Mucosa of descending colon (tissue), 3 donors: ENCODE measurements at places on chromosomes 1 and 21. TPM values are rescaled to one million over a fixed set of nuclear protein-coding genes. Genes with fewer than 3 reads are reported as not detected.
A peak's percentile ranks its signal among the peaks of the same experiment; 100 is the strongest.

DNA sequence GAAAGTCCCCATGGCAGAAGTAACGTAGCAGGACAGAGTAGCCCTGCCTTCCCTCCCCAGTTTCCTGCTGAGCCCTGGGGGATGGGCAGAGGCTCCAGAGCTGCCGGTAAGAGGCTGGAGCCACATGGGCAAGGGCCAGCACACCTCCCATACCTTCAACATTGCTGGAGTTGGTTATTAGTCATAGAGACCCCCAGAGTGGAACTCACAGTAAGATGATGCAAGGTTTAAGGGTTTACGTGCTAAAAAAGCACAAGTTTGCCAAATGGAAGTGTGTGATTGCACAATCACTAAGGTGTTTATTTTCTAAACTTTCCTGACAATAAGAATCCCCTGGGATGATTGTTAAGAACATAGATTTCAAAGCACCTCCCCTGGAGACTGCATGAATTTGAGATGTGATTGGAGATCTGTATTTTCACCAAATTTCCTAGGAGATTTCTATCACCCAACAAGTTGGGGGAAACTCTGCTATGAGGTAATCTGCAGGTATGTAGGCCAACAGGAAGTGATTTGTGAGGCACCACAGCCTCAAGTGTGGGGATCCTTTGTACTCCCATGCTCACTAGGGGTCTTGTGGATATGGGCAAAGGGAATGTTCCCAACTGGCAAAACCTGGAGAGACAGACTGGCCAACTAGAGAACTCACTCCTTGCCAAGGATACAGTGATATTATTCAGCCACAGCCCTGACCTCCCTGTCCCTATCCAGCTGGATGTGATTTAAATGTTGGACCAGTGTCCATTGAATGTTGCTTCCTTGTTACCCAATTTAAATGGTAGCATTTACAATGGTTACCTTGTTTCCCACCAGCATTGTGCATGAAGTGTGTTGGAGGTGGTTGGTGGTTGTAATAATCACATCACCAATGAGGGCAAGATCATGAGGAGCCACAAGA is 37.1 kb upstream of the CSF1 start:
- DNase-seq = no peak

DNA sequence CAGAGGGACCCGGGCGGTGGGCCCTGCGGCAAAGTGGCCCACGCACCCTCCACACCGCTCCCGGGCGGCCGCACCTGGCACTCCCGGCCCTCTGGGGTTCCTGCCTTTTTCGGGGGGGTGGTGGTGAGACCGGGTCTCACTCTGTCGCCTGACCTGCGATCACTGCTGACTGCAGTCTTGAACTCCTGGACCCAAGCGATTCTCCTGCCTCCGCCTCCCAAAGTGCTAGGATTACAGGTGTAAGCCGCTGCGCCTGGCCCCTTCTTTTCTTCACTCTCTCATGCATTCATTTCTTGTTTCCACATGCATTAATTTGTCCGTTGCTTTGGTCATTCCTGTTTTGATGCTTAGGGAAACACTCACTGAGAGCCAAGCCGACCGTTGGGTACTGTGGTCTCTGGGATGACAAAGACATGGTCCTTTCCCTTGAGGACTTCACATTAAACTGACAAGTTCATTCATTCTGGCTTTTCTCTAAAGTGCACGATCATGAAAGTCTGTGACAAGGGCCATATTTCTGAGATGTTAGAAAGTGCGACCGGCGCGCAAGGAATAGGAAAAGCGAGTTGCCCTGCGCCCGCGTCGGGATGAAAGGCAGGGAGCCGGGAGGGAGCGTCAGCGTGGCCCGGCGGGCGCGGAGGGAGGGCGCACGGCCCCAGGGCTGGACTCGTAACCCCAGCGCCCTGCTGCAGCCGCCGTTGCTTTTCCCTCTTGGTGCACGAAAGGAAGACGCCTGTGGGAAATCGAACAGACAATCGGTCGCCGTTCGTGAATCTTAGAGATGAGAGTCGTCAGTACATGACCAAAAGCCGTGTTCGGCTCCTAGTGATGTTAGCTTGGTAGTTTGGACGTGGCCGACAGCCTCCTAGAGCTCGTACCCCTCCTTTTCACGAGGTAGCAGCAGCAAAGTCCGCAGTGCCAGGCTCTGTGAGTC is 1.0 kb upstream of the MCOLN2 start:
- peak; percentile 53 for DNase-seq

The MYOG gene
- not detected for total RNA-seq

DNA sequence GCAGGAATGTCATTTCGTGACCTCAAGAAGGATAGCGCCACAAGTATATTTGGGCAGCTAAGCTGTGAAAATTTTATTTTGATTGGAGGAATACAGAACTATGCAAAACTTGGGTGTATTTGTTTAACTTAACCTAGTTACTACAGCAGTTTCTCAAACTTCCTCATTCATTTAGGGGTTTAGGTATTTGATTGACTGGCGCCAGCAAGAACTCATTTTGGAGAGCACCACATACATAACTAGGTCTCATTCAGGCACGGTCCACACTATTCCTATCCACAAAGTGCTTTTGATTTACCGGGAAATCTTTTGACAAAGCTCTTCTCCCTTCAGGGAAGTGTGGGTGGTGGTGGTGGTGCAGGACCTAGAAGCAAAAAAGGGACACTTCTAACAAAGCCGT is 155.1 kb upstream of the NRIP1 start:
- DNase-seq = no peak

The FAM3B gene
- 2.3 TPM for total RNA-seq

The LMOD1 gene
- 442 TPM for total RNA-seq

DNA sequence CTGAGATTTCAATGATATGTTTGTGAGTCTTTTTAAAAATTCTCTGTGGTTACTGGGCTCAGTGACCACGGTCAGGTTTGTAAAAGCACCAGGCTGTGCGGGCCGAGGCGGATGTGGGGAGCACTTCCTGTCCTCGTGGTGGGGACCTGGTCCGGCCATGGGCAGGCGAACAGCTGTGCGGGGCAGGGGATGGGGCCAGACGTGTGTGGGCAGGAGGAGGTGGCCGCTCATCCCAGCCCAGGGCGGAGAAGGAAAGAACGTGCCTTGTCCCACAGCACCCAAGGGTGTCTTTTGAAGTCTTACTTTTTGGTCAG is 5.2 kb upstream of the OXCT2 start:
- DNase-seq = peak; percentile 25

GRCh38 chr1:41718497-41718896 is 200.2 kb downstream of the HIVEP3 start:
- no peak for DNase-seq

DNA sequence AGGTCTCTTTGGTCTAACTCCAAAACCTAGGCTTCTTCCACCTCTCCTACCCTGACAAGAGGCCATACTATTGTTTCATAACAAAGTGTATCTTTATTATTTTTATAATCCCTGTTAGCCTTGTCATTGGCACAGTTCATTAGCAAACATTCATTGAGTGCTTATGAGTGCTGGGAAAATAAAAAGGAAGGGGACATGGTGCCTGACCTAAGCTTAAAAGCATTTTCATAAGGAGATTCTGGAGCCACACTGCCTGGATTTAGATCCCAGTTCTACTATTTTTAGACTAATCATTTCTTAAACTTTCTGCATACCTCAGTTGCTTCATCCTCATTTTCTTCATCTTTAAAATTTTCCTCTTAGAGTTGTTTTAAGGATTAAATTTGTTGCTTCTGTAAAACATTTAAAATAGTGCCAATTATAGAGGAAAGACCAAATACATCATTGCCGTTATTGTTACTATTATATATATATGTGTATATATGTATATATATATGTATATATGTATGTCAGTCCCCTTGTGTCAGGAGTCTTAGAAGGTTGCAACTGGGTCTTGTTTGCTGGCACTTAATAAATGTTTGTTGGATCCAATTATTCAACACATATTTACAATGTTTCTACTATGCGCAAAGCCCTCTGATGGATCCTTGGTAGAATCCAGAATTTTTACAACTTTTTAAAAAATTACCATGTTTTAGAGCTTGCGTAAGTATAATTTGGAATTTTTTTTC is 250.9 kb upstream of the SGIP1 start:
- no peak for DNase-seq

- DNase-seq = no peak
Measured at GRCh38 chr1:110477967-110478640, 27.2 kb downstream of the PROK1 start.

- DNase-seq = peak; percentile 57
Measured at GRCh38 chr1:36203554-36204346, 20.5 kb upstream of the THRAP3 start.

DNA sequence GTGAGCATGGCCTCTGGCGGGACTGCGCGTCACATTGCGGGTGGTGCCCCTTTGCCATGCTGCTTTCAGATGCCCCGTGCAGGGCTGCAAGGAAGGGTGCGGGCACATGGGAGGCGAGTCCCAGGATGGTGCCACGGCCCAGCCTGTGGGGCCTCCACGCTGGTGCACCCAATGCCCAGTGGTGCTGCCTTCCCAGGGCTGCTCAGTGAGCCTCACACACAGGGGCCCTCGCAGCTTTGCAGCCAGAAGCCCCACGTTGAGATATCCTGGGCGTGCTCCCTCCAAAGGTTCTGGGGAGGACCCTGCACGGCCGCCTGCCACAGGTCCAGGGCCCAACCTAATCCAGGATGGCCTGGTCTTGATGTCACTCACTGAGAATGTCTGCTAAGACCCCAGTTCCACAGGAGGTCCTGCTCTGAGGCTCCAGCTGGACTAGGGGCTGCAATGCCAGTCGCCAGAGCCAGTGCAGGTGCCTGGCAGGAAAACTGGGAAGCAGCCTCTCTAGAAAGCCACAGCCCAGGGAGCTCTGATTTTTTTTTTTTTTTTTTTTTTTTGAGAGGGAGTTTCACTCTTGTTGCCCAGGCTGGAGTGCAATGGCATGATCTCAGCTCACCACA is 34.1 kb upstream of the PRSS38 start:
- no peak for DNase-seq

The ANKRD35 gene
- total RNA-seq = 0.26 TPM

The FASLG gene
- total RNA-seq = 0.60 TPM

- no peak for DNase-seq
Measured at GRCh38 chr1:226185141-226186036, 1.2 kb downstream of the ACBD3 start.

The KRTAP7-1 gene
- not detected for total RNA-seq

The IGFN1 gene
- total RNA-seq = 0.03 TPM

- DNase-seq = no peak
Measured at GRCh38 chr1:108712606-108713150, at the start of gene FNDC7. Gene FNDC7, plus strand, starts transcription at chr1:108712908. Its CDS starts 26 bp downstream, at chr1:108712934.

- peak; percentile 55 for DNase-seq
Measured at GRCh38 chr1:42942444-42942843, 16.2 kb downstream of the SLC2A1 start.

- no peak for DNase-seq
Measured at GRCh38 chr1:233114860-233115259, 164.4 kb downstream of the NTPCR start.

DNA sequence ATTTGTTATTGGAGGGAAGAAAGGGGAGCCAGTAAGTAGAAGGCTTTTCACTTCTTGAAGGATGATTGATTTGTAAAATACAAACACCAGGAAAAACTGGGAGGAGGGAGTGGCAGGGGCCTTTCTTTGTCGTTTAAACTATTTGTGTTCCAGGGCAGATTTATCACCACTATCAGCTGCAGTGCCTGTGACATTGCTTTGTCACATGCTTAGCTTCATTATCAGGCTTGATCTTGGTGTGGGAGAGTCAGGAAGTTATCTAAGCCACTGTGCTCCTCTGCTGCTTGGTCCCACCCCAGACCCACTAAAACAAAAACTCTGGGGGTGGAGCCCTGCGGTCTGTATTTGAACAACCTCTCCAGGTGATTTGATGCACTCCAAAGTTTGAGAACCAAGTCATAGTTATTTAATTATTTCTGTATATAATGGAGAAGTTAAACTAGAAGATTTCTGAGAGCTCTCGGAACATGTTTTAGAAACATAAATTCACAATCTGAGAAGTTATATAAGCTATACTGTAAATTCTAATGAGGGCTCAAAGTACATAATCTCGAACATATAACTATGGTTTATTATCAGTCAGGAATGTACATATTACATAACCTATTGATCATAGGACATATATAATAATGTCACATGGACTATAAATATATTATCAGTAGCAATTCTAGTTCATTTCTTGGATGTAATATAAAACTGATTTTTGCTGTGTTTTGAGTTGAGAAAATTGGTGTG is 87.9 kb downstream of the CDC14A start:
- peak; percentile 69 for DNase-seq

GRCh38 chr21:14244911-14245310 is 29.0 kb downstream of the RBM11 start:
- DNase-seq = no peak

DNA sequence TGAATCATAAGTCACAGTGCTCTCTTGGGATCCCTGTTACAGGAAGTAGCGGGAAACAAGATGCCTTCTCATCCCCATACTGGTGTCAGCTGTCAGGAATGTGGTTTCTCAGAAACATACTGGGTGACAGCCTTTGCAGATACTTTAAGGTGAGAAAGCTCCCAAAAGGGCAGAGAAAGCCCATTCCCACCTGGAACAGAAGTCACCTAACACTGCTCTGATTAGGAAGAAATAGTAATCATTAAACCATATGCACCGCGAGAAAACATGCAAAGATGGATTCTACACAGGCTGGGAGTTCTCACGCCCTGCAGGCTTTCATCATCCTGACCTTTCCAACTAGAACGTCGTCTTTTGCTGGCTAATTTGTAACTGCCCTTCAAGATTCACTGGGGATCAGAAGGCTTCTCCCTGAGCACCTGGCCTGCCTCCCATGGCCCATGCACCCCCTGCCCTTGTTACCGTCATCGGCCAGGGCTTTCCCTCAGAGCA is 46.2 kb upstream of the SLC44A3 start:
- no peak for DNase-seq

The SPATA21 gene
- 0.22 TPM for total RNA-seq

GRCh38 chr1:18348354-18348753 is 132.4 kb upstream of the KLHDC7A start:
- DNase-seq = no peak

The FAM72C gene
- total RNA-seq = 0.43 TPM

The PDC gene
- total RNA-seq = not detected

- DNase-seq = no peak
Measured at GRCh38 chr1:201250326-201251011, 32.8 kb upstream of the PKP1 start.

DNA sequence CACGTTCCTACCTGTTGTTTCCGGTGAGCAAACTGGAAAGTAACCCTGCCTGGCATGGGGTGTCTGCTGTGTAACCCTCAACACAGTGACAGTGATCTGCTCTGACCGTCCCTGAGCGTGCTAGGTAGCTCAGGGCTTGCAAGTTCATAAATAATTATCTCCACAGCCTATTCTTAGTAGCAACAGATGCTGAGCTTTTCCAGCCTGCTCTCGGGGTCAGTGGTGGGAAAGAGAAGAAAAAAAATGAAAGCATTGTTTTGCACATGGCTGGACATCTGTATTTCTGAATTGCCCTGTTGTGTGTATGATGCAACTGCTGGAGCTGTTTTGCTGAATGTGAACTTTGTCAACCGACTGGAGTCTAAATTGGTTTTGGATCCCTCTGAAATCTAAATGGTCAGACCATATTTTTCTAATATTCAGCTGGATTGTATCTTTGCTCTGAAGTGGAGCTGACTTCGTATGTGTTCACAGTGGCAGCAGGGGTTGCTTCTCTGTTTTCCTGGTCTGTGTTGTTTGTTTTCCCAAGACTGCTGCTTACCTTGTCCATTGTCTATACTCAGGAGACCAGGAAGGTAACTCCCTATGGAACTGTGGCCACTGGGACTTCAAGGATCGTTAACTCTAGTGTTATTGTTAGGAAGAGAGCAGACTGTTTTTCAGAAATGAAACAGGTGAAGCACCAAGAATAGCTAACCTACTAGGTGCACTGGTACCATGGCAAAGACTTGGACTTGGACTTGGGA is 27.0 kb downstream of the TGFB2 start:
- DNase-seq = no peak
